Skin of body (tissue), 3 donors: ENCODE measurements at places on chromosomes 2 and 18.

GRCh38 chr2:15908371-15908770 lies 32.0 kb upstream of the MYCN start:
- no peak for DNase-seq

DNA sequence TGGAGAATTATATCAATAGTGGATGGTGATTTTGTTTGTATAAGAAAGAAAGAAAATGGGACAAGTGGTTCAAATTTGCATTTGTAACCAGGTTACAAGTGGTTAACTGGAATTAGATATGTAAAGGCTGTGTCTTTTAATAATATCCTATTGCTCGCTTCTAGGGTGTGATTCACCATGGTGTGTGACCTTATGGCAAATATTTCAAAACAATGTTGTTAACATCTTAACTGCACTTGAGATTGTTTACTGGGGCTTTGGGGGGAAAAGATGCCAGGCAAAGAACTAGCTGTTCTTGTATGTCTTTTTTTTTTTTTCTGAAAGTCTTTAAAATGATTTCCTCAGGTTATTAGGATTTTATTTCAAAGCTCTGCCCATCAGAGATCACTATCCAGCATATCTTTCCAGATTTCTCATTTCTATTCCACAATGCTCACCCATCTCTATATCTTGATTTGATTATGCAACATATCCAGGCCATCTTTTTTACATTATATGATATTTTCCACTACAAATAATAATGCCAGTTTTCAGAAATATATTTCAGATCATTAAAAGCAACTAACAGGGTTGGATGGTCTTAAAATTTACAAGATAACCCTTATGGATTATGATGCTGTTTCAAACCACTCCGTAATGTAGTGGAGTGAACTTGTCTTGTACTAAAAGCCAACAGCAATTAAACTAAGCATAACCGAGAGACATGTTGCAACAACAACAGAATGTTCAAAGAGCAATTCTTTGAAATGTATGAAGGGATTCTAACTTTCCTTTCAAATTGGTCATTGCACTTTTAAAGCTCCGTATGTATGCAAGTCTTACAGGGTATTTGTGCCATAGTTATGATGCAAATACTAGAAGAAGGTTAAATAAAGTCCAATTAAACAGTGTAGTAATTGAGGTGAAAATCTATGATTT lies 341.5 kb upstream of the ETAA1 start:
- DNase-seq, result no peak

- DNase-seq, result no peak
These were observed 20.2 kb downstream of the INPP4A start for GRCh38 chr2:98464772-98465310.

GRCh38 chr2:240277073-240277806 lies 136.8 kb upstream of the OTOS start:
- DNase-seq, result no peak
